ENCODE measurements at places on chromosomes 12 and 14.

DNA sequence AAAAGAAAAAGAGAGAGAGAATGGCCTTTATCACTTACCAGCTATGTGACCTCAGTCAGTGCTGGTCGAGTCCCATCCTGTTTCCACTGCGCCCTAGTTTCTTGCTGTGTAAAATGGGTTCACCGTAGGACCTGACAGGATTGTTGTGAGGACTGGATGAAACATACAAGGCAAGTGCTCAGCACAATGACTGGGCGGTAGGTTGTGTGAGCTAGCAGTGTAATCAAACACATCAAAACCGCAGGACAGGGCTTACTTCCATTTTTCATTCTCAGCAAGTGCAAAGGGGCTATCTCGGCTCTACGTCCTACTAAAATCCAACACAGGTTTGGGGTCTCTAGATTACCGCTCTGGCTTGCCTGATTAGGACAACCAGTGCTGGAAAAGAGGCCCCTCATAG lies 36.4 kb upstream of the ATXN2 start:
- DNase-seq, result no peak

DNA sequence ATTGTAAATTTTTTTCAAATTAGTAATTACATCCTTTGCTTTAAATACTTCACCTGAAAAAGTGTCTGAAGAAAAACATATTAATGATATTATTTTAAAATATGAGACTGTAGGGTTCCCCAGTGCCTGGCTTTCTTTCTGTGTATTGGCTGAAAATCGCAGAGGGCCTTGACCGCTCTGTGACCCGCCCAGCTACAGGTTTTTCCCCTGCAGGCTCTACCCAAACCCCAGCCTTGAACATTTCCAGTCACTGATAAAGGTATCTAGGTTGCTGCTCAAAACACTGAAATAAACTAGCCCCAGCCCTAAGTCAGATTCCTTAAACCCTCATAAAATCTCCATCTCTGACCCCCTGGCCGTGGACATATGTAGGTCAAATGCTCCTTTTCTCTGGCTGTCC lies 11.9 kb downstream of the KLRG1 start:
- no peak for DNase-seq

- peak; percentile 40 for DNase-seq
These were observed 79.6 kb downstream of the PPM1A start for GRCh38 chr14:60328583-60328982.

GRCh38 chr14:68396461-68396860 lies 396.4 kb downstream of the ZFP36L1 start:
- DNase-seq, result no peak

GRCh38 chr12:13591488-13591887 lies 389.9 kb downstream of the GRIN2B start:
- no peak for DNase-seq
